Anterior cingulate cortex (tissue), 58 donors: ENCODE measurements at places on chromosomes 11 and 22.
A peak's percentile ranks its signal among the peaks of the same experiment; 100 is the strongest.

- no peak for DNase-seq
Observed at GRCh38 chr11:2902784-2903671, 17.5 kb upstream of the CDKN1C start.

DNA sequence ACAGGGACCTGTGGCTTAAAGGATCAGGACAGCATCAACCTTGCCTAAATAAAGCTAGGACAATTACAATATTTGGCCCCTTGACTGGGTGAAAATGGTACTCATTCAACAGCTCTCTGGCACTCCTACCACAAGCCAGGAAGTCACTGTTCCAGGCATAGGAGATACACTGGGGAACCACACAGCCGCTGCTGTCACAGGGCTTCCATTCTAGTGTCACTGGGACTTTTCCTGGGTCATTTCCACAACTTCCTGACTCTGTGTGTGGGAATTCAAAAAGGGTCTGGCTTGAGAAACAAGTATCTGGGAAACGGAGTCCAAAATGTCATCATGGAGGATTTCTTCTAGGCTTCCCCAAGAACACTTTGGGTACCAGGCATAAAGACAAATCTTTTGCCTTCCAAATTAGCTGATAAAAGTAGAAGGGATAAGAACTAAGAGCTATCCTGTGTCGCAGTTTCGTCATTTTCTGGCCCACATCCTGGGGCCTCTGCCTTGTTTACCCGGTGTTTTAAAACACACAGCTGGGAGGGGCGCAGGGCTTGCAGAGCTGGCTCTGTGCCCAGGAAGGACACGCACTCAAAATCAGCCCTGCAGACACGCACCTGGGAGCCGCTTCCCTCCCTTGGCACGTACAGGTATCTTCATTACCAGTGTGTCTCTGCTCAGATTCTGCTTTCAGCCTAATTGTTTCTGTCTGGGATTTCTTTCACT, 38.0 kb downstream of the TMEM45B start:
- no peak for DNase-seq

DNA sequence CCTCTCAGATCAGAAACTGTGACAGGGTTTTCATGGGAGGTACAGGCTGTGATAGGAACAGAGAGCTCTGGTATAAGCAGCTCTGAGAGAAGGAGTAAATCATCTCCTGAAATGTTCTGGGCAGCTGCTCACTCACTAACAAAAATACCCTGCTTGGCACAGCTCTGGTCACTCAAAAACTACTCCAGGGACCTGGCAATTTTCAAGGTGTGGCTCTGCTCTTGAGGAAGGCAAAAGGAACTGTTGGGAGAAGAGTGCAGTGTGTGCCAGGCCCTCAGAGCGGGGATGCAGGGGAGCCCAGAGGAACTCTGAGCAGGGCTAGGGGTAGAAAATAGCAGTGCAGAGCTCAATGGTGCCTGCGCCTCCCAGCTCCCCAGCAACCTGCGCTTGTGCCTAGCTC, 180.5 kb upstream of the ZBED5 start:
- DNase-seq = no peak

GRCh38 chr11:16034074-16034473, 322.3 kb downstream of the SOX6 start:
- DNase-seq = no peak

DNA sequence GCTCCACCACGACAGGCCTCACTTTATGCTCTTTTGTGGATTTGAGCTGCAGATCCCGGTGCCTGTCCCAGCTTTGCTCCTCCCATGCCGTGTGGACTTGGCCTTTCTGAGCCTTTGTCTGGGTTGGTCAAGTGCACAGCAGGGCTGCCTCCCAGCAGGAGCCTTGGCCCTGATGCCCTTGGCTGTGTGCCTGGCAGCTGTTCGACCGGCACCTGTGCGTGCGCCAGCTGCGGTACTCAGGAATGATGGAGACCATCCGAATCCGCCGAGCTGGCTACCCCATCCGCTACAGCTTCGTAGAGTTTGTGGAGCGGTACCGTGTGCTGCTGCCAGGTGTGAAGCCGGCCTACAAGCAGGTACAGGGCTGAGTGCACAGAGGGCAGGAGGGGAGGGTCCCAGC, 46.5 kb downstream of the MYO7A start:
- DNase-seq = no peak

- DNase-seq = peak; percentile 53
Observed at GRCh38 chr22:20238901-20239675, 29.0 kb downstream of the RTN4R start.

- no peak for DNase-seq
Observed at GRCh38 chr11:66665369-66665768, 12.3 kb downstream of the RBM4B start.

DNA sequence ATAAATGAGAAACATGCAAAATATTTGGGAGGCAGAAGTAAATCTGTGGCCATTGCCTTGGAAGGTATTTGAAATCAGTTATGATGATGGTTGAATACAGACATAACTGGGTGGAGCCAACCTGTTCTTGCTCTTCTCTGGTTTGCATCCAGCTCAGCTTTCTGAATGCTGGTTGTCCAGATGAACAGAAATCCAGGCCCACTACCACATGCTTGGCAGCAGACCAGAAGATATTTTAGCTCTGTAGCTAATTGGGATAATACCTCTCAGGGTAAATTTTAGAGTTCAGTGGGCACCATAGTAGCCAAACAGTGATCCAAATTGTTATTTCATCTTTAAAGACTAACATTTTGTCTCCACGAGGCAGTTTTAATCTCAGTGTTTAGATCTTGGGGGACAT, 308.3 kb downstream of the RAB38 start:
- DNase-seq = no peak

GRCh38 chr22:49660794-49661781, 166.6 kb downstream of the BRD1 start:
- no peak for DNase-seq

DNA sequence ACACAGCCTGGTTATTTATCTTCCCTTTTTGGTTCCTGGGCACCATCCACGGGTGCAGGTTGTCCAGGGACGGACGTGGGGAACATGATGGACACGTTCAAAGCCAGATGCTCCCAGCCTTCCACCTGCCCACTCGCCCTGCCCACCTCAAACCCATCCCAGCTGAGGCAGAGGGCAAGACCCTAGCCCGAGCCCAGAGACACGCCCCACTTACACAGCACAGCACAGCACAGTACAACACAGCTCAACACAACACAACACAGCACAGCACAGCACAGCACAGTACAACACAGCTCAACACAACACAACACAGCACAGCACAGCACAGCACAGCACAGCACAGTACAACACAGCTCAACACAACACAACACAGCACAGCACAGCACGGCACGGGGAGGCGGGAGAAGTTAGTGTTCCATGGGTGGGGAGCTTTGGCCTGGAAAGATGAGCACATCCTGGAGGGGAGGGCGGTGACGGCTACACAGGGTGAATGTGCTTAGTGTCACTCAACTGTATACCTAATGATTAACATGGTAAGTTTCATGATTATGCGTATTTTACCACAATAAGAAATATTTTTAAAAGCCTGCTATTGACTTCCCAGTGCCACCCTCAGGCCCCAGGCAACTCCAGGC, 1507.5 kb downstream of the BRD1 start:
- DNase-seq = no peak

DNA sequence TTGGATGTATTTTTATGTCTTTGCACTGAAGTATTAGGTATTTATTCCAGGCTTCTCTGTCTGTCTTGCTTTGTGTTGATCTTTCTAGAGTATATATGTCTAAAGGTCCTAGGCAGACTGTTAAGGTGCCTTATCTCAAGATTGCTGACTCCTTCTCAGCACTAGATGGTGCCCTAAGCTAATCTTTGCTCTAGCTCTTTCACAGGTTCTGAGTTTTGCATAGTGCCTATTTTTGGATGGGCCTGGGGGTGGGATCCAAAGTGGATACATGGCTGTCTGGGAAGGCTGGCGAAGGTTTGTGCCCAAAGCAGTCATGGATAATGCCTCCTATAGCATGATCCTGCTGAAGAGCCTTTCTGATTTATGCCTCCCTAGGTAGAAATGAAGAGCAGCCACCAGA, 154.9 kb downstream of the TRPC6 start:
- no peak for DNase-seq

GRCh38 chr22:27761665-27762064, 39.9 kb downstream of the MN1 start:
- DNase-seq = no peak

DNA sequence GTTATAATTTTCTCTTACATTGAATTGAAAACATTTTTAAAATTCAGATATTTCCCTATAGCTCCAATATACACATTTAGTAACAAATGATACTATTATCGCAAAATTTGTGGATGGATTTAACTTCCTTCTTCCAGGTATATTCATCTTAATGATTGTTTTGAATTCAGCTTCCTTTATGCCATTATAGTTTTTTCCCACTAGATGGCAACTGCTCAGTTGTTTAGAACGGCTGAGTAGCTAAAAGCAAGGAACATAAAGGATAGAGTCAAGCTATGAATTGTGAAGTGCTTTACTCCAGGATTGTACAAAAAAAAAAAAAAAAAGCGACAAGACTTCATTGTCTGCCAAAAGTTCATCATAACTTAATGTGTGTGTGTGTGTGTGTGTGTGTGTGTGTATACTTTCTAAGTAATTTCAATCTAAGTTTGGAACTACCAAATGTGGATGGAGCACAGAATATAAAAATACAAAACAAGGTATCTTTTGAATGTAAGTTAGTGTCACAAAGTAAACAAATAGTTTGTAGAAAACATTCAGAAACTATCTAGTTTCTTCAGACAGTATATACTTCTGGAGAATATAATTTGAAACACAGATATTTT, 846.4 kb downstream of the DLG2 start:
- no peak for DNase-seq

- DNase-seq = peak; percentile 87
Observed at GRCh38 chr11:125451400-125452124, 44.5 kb downstream of the FEZ1 start.

DNA sequence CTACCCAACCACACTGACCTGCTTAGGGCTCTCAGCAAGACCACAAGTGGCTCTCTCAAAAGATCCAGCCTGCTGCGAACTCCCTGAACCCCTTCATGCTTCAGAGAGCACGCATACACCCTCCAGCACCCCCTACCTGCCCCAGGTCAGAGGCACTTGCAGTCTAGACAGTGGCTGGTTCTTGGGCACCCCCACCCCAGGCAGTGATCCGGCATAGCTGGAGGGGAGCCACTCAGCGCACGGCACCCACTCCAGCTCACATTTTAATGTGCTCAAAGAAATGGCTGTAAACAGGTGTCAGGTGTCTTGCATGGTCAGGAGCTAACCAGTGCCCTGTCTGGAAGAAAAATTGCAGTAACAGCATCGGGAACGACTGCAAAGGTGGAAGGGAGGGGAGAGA, 140.8 kb downstream of the PKNOX2 start:
- DNase-seq = no peak

GRCh38 chr11:22957786-22958185, 97.5 kb upstream of the CCDC179 start:
- DNase-seq = no peak

GRCh38 chr11:62806611-62807121, 1.4 kb upstream of the NXF1 start:
- no peak for DNase-seq

- DNase-seq = no peak
Observed at GRCh38 chr11:77999446-78000030, 5.1 kb upstream of the INTS4 start.

DNA sequence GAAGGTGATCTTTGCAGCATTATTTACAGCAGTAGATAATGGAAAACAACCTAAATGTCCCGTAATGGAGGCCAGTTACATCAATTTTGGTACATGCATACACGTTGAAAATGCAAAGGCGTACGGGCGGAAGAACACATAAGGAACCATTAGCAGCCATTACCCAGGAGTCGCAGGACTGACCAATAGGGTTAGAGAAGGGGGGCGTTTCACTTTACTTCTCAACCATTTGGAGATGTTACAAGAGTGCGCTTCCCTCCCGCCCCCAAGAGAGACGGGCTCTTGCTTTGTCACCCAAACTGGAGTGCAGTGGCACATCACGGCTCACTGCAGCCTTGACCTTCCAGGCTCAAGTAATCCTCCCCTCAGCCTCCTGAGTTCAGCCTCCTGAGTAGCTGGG, 52.8 kb upstream of the SLC35C1 start:
- DNase-seq = no peak

- DNase-seq = no peak
Observed at GRCh38 chr11:64340671-64341335, 799 bp downstream of the CCDC88B start.

DNA sequence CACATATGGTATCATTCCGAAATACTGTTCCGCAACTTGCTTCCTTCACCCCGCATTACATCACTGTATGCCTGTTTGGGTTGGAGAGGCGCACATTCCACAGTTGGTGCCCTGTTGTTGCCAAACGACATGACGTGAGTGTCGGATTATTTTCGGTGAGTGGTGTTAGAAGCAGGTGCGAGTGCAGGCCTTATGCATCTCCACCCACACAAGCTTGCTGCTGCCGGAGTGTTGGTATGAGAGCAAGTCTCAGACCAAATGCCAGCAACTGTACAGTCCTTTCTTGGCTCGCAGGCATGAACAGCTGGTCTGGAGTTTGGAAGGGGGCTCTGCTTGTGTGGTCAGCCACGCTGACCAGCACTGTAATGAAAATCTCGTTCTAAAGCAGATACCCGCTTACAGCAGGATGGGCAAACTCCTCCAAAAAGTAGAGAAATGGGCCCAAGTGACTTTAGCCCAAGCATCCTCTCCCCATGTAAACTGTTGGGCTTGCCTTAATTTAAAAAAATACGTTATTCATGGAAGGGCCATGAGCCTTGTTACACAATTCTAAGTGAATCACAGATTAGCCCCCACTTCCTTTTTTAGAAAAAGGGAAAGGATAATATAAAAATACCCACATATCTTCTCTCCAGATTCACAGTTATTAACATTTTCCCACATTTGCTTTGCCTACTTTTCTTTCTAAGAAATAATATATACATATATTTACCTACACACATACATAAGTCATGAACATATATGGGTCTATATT, 48.7 kb upstream of the OR9Q1 start:
- DNase-seq = peak; percentile 7

DNA sequence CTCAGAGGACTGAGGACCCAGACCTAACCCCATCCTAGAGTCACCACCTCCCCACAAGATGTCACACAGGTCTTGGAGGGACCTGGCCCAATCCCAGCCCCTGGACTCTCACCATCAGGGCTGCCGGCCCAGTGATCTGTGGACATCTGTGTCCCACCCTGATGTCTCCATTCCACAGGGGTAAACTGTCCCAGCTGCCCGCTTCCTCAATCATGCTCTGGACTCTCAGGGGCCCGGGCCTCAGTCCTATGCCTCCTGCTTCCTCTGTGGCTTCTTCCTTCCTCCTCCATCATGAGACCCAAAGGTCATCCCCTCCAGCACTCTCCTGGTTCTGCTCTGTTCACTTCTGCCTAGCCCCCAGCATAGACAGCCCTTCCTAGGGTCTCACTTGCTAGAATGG, 32.2 kb downstream of the ARAP1 start:
- DNase-seq = no peak

DNA sequence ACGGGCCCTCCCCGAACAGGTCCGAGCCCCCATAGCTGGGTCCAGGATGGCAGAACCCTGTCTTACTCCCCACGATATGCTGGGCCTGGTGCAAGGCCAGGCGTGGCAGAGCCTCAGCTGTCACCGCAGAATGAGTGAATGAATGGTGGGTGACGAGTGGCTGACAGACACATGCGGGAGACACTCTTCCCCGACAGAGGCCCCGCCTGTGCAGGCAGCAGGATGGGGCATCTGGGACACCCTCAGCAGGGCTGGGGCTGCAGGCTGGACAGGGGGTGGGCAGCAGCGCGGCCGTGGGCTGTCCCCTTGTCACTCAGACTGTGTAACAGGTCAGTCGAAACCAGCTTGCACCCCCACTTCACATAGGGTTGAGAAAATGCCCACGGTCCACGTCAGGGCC, 18.0 kb downstream of the WNT7B start:
- DNase-seq = no peak
